ENCODE measurements at places on chromosomes 7 and 10. TPM values are rescaled to one million over a fixed set of nuclear protein-coding genes. Genes with fewer than 3 reads are reported as not detected.

DNA sequence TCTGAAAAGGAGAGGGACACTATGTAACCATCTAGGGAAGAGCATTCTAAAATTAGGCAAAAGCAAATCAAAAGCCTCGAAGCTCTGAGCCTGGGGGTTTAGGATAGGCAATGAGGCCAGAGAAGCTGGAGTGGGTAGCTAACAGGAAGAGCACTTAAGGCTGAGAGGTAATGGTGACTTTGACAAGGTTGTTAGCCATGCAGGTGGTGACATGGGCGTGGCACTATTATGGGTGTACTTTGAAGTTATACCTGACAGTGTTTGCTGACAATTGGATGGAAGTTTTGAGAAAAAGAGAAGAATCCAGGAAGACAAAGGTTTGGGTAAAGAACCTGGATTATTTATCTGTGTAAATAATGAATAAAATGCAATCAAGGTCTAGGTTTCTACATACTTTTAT, 383.0 kb upstream of the SEMA3C start:
- no peak for DNase-seq

DNA sequence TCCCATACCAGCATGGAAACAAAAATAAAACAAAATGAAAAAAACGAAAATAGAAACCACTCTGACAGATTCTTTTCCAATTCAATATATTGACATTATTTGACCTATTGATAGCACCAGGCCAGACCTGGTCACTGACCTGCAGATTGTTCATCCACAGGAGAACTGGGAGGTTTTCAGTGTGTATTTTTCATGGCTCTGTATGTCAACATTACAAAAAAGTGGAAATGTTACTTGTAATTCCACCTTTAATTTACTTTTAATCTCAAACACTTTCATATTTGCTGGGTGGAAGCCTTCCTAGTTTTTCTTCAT, 2.9 kb downstream of the HKDC1 start:
- no peak for DNase-seq

DNA sequence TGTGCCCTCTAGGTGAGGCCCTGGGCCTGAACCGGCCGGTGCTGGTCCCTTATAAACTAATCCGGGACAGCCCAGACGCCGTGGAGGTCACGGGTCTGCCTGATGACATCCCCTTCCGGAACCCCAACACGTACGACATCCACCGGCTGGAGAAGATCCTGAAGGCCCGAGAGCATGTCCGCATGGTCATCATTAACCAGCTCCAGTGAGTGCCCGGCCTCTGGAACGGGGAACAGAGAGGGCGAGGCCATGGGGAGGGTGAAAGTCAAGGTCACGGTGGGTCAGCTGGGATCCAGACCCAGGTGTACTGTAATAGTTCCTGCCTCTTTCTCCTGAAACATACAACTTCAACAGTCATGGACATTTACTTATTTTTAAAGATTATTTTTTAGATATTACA, 66.7 kb upstream of the GTF2I start:
- no peak for DNase-seq

DNA sequence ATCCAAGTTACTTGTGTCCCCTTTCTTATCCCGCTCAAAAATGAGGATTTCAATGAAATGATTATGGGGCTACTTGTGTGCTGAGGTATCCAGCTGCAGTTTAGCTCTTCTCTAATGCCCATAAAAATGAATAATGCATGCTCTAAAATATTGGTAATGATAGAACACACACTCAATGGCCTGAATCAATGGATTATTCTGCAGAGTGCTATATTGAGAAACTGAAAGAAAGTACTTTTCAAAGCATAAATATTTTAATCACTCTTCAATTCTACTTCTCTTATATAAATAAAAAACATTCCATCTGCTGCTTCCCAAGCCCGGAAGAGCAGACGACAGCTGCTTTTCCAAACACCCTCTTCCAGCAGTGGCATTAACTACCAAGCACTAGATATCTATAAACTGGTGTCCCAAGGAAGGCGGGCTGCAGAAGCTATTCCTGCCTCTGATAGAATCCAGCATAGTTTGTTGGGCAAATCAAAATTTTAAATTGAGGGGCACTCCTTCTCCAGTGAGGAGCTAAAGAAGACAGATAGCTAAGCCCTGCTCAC, 284.9 kb upstream of the AOAH start:
- no peak for DNase-seq

DNA sequence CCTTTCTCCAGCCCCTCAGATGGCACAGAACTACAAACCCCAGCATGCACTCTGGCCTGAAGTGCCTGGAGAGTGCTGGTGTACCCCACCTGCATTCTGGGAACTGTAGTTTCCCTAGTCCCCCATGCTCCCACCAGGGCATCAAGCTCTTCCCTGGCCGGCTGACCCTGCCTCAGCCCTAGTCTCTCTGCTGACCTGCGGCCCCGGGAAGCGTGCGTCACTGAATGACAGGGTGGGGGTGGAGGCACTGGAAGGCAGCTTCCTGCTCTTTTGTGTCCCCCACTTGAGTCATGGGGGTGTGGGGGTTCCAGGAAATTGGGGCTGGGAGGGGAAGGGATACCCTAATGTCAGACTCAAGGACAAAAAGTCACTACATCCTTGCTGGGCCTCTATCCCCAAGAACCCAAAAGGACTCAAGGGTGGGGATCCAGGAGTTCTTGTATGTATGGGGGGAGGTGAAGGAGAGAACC, 2.1 kb downstream of the NOS3 start:
- no peak for DNase-seq

DNA sequence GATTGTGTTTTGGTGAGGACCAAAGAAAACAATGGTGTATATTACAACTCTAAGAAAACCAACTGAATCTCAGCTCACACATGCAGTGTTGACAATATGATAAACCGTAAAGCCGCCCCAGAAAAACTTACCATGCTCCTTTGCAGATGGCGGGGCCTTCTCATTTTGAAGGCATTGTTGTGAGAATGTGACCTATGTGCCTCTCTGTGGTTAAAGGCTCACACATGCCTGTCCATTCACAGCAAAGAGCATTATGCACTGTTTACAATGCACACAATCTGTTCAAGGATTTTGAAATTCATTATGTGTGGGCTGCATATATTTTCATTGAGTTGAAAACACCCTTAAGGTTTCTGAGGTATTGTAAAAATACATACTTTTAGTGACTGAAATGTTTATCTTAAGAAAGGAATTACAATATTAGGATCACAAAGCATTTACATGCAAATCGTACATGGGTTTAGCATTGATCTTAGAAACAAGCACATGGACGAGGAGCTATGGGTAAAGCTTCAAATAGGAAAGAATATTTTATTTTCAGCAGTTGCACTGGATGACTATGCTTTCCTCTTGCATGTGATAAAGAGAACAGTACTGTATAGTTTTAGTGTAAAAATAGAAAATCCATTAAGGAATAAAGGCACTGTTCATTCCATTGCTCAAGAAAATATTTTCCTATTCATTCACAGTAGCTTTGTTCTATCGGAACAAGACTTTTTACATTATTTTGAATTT, 334.3 kb downstream of the ARL4A start:
- no peak for DNase-seq

- DNase-seq, result no peak
These were observed 22.6 kb upstream of the CREB5 start for GRCh38 chr7:28389504-28390395.

- no peak for DNase-seq
These were observed 1.3 kb upstream of the SORCS3 start for GRCh38 chr10:104639590-104640338.

GRCh38 chr7:51066405-51066882, 250.2 kb downstream of the COBL start:
- no peak for DNase-seq

GRCh38 chr10:55631071-55631654, 729.9 kb downstream of the ZWINT start:
- peak; percentile 83 for DNase-seq

- no peak for DNase-seq
These were observed 4.4 kb downstream of the ZNF655 start for GRCh38 chr7:99562832-99563231.

DNA sequence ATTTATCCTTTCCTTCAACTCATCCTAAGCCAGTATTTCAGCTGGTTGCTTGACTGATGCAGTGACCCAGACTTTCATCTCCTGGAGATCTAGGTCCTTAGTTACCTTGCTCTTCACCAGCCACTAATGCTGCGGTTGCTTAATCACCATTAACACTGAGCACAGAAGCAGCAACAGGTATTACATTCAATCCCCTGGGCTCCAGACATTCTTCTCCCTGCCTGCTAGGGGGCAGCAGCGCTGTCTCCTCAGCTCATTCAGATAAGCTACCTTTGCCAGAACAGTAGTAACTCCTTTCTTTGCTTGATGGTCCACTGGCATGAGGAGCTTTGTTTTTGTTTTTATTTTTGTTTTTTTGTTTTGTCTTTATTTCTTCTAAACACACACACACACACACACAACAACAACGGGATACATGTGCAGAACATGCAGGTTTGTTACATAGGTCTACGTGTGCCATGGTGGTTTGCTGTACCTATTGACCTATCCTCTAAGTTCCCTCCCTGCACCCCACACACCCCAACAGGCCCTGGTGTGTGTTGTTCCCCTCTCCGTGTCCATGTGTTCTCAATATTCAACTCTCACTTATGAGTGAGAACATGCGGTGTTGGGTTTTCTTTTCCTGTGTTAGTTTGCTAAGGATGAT, 1043.2 kb upstream of the C7orf33 start:
- no peak for DNase-seq

DNA sequence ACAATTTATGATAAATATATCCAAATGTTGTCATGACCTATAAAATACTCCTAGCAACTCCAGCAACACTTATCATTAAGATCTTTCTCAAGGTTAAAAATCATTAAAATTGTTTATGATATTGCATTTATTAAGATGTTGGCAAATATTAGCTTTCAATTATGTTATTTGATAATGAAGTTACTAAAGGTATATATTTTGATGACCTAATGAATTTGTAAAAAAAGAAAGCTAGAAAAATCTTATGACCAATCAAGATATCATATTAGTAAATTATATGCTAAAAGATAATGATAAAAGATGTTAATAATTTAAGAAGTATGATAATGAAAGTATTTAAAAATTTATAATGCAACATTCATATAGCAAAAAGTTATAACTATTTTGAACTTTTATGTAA, 66.3 kb upstream of the RAB18 start:
- no peak for DNase-seq

DNA sequence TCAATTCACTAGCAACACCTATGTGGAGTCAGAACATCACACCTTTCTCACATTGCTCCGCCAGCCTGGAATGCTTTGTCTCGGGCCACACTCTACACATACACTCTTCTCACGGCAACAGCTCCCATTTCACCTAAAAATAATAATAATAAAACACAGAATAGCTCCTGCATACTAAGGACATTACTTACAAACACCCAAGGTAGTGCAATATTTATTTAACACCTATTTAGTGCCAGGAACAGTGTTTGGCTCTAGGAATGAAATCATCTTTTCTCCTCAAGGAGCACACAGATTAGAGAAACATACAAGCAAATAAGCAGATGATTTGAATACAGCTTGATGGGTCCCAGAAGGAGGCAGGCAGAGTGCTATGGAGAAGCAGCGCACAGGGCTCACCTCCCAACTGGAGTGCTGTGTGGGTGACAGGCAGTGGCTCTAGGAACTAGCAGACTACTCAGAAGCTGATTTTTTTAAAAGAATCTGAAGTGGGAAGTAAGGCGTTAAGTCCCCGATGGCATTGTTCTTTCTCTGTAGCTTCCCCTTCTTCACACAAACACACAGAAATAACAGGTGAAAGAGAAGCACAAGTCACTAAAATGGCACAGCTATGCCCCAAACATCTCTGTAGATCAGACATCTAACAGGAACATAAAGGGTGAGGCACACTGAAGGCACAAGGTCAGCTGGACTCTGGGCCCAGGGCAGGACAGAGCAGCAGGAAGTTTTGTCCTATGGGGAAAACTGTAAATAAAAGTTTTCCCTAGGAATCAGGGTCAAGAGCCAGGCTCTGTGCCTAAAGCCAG, 16.7 kb downstream of the USP6NL start:
- DNase-seq, result no peak

GRCh38 chr7:92835851-92836488, 403 bp downstream of the CDK6 start:
- DNase-seq, result no peak

DNA sequence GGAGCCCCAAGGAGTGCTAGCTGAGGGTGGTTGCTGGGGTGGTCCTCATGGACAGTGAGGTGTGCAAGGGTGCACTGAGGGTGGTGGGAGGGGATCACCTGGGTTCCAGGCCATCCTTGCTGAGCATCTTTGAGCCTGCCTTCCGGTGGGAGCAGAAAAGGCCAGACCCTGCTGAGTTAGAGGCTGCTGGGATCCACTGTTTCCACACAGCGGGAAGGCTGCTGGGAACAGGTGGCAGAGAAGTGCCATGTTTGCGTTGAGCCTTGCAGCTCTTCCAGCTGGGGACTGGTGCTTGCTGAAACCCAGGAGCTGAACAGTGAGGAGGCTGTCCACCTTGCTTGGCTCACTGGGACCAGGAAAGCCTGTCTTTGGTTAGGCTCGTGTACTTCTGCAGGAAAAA, 34.9 kb downstream of the PRF1 start:
- no peak for DNase-seq

- peak; percentile 73 for DNase-seq
These were observed 45.5 kb downstream of the CAMK2B start for GRCh38 chr7:44279731-44280505.

GRCh38 chr10:59323036-59323459, 39.3 kb downstream of the FAM13C start:
- no peak for DNase-seq

GJD4 gene
- not detected for total RNA-seq

LRRTM3 gene
- not detected for total RNA-seq

TES gene
- 317 TPM for total RNA-seq

IFIT1B gene
- total RNA-seq, result 0.14 TPM

RPP30 gene
- 28.6 TPM for total RNA-seq
